ENCODE measurements at places on chromosomes 1 and 21.

DNA sequence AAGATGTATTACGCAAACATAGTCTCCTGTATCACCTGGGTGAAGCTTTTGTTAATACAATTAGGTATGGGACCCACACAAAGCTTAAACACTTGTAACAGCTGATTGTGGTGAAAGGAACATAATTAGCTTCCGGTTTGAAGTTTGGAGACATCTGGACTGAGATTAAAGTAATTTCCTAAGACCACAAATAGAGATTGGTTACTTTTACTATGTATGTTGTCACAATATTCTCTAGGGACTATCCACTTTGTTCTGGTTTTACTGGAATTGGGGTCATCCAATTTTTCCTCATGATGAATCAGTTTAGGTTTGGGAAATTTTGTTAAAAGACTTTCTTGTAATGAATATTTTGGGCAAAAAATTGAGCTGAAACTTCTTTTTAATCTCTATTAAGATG, 71.8 kb upstream of the SAMSN1 start:
- DNase-seq: no peak

- no peak for DNase-seq
These were observed at the start of gene C1orf87 for GRCh38 chr1:60073605-60074278. C1orf87 (minus strand) TSS chr1:60073770; CDS start chr1:60072643, 1,127 bp downstream.

GRCh38 chr1:231327617-231328016, 10.0 kb downstream of the EXOC8 start:
- no peak for DNase-seq

- no peak for DNase-seq
These were observed 15.7 kb downstream of the IER5 start for GRCh38 chr1:181104042-181104789.

DNA sequence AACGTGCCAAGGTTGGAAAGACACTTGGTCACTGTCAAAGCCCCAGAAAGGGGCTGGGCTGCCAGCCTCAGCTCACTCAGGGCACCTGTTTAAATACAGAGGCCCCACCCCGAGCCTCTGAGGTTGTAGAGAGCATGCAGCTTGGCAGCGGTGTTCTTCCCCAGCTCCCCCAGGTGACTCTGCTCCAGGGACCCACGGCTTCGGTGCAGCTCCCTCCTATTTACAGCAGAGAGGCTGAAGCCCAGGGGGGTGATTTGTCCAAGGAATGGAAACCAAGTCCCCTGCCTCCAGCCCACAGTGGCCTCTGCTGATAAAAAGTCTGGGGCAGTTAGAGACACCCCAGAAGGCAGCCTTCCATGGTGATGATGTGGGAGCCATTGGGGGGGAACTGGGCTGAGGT, 9.1 kb upstream of the C1QA start:
- DNase-seq: no peak

GRCh38 chr1:114448370-114449036, 62.5 kb downstream of the TRIM33 start:
- DNase-seq: no peak

- DNase-seq: no peak
These were observed 1.2 kb downstream of the ELK4 start for GRCh38 chr1:205630651-205631009.

DNA sequence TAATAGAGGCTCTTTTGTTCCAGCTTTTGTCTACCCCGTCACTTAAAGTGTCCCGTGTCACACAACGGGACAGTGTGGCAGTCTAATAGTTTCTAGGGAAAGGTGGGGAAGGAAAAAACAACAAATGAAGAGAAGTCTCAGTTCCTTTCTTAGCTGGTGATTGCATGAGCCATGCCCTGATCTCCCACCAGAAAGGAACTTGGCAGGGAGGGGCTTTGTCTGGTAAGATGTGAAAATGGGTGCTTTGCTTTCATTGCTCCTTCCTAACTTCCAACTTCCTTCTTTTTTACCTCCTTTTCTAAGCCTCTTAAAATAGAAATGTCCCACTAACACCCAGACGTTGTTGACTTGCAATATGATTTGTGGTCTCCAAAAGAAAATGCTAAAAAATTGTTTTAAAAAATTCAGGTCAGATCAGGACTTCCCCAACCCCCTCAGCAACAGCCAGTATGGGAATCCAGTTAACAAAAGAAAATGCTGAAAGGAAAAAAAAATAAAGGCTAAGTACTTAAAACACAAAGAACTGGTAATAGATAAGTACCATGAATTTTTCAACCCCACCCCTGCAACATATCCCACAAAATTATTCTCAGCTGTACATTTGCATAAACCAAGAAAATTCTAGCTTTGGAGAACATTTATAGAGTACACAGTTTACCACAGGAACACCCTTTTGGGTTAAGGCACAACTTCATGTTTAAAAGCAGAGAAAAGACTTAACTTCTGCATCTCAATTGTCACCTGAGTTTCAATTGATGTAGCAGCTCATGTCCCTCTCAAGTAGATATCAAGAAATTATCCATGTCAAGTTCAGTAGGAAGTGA, 106.2 kb downstream of the NIBAN1 start:
- no peak for DNase-seq

DNA sequence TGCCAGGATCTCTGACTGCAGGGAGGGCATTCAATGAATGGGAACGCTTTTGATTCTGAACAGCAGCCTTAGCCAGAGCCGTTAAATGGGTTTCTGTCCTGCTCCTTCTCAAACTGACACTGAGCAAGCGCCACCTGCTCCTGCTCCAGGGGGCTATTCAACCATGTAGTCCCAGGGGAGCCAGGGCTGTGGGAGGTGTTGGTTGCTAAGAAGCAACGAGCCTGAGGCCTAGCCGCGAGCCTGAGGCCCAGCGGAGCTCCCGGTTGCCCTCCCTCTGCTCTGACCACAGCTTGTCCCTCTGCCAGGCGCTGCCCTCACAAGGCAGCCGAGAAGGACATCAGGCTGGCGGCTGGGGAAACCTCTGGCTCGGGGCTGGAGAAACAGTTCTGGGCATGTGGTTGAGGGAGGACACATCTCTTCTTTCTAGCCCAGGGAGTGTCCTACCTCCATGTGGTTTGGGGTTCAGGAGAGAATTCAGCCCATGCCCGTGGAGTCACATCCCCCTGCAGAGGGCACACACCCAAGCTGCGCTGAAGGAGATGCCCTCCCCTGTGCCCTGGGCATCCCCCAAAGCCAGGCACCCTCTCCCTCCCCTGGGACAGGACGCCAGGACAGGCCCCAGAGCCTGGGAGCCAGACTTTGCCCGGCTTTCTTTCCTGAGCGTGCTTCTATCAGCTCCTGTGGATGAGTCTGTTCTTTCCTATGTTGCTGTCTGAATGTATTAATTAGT, 18.0 kb downstream of the PCP4 start:
- DNase-seq: no peak

DNA sequence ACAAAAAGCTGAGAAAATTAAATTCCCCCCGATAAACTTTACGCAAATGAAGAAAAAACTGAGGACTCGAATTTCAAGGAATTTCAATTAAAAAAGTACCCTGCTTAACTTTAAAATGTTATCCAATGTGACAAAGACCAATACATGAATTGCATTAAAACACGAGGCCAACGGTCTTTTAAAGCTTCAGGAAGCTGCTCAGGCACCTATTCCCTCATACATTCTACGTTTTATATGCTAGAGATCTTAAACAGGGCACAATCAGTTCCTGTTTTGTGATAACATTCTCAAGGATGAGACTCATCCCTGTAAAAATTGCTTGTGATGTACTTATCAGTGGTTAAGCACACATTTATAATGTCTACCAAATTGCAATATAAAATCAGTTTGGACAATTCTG, 3.0 kb downstream of the YOD1 start:
- DNase-seq: no peak

DNA sequence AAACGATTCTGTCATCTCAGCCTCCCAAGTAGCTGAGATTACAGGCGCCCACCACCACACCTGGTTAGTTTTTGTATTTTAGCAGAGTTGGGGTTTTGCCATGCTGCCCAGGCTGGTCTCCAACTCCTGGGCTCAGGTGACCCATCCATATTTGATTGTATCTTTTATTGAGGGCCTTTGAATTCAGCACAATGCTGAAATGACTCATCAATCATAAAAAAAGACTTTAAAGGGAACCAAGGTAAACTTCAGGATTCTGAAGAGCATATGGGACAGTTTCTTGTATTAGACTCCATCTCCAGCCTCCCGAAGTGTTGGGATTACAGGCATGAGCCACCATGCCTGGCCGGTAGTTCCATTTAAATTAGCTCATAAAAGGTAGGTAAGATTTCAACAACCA, 232.2 kb downstream of the SETD4 start:
- no peak for DNase-seq

DNA sequence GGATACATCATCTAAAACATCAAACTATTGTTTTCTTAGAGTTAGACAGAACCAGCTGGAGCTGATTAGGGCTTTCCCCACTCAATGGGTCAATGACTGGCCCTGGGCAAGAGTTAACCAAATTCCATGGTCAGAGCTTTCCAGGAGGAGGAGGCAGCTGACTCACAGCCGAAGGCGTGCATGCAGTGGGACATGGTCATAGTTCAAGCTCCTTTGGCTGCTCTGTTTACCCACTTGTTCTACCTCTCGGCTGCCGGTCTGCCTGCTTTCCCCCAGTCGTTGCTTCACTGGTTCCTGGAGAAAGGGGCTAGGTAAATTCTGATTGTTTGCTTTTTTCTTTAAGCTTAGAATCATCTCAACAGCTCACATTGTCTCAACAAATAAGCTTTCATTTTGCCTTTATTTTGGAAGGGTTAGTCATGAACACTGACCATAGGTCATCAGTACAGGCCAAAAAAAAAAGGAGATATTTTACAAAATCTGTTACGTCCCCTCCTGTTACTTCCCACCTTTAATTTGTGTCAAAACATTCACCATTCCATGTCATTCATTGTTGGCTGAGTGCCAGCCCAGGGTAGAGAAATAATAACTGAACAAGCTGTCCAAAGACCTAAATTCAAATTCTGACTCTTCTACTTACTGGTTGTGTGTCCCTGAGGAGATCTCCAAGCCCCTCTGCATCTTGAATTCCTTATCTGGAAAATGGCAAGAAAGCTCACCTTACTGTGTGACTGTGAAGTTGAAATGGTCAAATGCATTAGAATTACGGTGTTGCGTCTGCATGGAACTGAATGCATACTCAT, 12.0 kb downstream of the MAB21L3 start:
- DNase-seq: no peak

DNA sequence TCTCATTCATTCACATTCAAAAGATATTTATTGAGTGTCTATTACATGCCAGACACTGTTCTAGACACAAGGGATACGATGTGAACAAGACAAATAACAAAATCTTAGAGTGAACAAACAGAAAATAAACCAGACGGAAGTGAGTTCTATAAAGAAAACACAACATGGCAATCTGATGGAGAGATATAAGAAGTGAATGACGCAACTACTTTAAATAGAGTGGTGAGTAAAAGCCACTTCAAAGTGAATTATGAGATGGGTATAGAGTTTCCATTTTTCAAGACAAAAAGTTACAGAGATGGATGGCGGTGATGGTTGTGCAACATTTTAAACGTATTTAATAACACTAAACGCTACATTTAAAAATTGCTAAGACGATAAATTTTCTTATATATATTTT, 75.4 kb downstream of the CEP170 start:
- DNase-seq: no peak

GRCh38 chr21:42535602-42536171, 22.0 kb downstream of the SLC37A1 start:
- no peak for DNase-seq

DNA sequence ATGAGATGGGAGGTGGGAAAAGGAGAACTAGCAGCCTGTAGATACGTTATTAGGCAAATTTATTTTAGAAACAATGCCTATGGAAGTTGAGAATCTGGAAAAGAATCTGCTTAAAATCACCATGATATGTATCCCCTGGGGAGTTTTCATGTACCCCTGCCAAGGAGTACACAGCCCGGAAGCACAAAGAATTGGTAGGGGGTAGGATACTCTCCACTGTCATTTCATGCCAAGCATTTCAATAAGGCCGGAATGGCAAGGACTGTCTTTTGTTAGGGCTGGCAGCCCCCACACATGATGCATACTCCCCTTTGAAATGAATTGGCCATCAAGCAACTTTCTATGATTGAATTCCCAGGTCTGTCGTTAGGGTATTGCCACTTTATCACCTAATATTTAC, 111.5 kb upstream of the APP start:
- DNase-seq: no peak

- no peak for DNase-seq
These were observed 82.7 kb upstream of the ZBTB18 start for GRCh38 chr1:243968413-243968812.

DNA sequence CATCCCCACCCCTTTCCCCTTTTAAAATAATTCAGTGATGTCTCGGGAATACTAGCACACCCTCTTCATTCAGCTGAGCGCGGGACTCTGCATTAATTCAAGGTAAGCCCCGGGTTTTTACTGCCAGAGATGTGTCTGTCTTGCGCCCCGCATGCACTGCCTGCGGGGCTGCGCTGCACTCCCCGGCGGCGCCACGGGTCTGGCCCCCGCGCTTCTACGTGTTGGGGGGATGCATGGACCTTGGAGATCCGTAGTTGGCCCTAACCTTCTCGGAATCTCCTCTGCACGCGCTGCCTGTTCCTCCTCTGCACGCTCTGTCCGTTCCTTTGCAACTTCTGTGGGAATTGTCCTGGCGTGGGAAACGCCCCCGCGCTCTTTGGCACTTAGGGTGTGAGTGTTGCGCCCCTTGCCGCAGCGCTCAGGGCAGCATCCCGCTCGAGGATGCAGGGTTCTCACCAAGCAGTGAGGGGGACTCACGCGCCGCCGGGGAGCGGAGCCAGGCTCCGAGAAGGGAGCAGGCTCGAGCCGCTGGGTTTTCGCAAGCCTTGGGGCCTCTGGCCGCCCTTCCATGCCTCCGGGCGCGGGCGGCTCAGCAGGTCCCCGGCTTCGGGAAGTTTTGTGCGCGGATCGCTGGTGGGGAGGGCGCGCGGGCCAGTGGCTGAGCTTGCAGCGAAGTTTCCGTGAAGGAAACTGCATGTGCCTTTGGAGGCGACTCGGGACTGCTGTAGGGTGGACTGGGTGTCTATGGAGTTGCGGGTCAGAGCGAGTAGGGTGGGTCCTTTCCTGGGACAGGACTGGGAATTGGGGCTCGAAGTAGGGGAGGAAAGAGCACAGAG, 165.1 kb upstream of the CACNA1E start:
- DNase-seq: no peak

DNA sequence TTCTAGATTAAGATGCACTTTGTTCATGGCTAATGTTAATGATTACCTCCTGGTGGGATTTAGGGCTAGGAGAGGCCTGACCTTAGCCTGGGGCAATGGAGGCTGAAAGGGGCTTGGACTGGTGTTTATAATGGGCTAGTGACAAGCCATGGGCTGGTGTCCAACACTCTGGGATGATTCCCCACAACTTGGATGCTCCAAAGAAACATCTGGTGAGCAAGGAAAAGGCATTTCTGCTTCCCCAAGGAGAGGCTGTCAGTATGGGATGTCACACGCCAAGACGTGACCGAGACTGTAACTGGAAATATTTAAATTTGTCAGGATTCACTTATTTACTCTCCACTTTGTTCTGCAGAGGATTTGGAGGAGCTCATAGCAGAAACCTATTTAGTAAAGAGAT, 45.2 kb downstream of the PTPRU start:
- DNase-seq: no peak

- no peak for DNase-seq
These were observed 45.5 kb upstream of the SPOCD1 start for GRCh38 chr1:31861346-31861745.

- DNase-seq: no peak
These were observed 130.5 kb downstream of the DISC1 start for GRCh38 chr1:231757101-231757404.

GRCh38 chr1:155019377-155020245, 14.0 kb downstream of the DCST2 start:
- DNase-seq: no peak

Measured in activated T-cell treated with anti-CD3 and anti-CD28 coated beads for 24 hours (primary cell).